Parietal lobe (tissue), 2 donors: ENCODE measurements at places on chromosomes 3 and 15. TPM values are rescaled to one million over a fixed set of nuclear protein-coding genes. Genes with fewer than 3 reads are reported as not detected.

The NAALADL2 gene
- 15.7 TPM for total RNA-seq

The SLC28A2 gene
- total RNA-seq, result not detected

The GOLGA8H gene
- total RNA-seq, result 1.3 TPM

The LHFPL4 gene
- 47.6 TPM for total RNA-seq

The CFAP100 gene
- total RNA-seq, result 5.9 TPM

The TRAK1 gene
- total RNA-seq, result 62.6 TPM

The ALDH1A2 gene
- total RNA-seq, result 1.9 TPM

The CD96 gene
- not detected for total RNA-seq
